Astrocyte (in vitro differentiated cells and primary cell): ENCODE measurements at places on chromosomes 7 and 10.

- peak; percentile 77 for DNase-seq
Observed at GRCh38 chr7:81075150-81075549, 156.3 kb upstream of the SEMA3C start.

GRCh38 chr10:83539528-83540308 is 599.6 kb upstream of the GHITM start:
- DNase-seq, result peak; percentile 91

GRCh38 chr10:78184851-78185692 is 151.4 kb downstream of the RPS24 start:
- DNase-seq, result no peak

- DNase-seq, result no peak
Observed at GRCh38 chr7:148915211-148915610, 31.1 kb upstream of the EZH2 start.

GRCh38 chr10:79405221-79405994 is 40.0 kb downstream of the ZCCHC24 start:
- DNase-seq, result no peak

GRCh38 chr10:28367929-28368484 is 65.1 kb upstream of the MPP7 start:
- DNase-seq, result no peak

GRCh38 chr10:113407218-113407617 is 145.6 kb upstream of the HABP2 start:
- DNase-seq, result no peak

DNA sequence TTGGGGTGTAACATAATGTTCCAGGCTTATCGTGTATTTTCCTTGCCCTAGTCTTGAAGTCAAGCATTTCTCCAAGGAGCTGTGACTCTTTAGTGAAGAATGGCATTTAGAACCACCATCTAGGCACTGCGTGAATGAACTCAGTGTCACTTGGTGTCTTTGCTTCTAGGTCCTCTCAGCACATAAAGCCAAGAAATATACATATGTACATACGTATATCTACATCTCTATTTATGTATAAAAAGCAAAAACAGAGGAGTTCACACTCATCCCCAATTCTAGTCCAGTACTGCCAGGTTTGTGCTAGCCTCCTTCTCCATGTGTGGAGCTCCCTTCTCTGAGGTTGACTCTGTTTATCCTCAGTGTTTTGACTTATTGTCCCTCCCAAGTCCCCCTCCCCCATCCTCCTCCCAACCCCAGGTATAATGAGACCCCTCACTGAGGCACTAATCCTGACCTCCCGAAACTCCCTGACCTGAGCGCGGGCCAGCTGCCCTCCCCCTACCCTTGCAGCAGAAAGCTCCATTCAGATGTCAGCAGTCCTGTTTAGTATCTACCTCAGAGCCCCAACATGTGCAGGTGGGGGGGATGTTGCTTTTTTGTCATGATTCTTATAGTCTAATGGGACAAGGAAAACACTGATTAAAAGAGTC is 61.5 kb downstream of the GDI2 start:
- no peak for DNase-seq

DNA sequence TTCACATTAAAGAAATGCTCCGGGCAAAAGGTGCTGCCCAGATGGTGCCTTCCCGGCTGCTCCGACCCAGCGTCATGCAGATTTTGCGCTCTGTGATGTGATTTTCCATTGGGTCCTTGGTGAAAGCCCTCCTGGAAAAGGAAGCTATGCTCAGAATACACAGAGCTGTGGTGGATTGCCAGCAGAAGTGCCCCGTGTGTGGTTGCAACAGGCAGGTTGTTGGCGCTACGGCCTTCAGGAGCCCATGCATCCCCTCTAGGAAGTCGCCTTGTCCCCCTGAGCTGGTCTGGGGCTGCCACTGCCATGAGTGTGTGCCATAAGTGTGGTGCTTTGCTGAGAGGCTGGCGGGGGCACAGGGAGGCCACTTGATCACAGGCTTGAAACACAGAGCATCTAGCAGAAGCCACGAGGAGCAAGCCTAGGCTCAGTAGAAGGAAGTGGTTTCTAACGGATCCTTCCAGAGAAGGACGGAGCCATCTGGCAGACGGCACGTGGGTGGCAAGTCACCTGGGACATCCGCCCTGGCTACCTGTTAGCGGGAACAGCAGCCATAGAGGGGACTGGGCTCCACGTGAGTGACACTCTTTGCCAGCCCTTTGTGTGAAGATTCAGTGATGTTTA is 210.9 kb downstream of the CUX1 start:
- DNase-seq, result no peak

- no peak for DNase-seq
Observed at GRCh38 chr10:120702032-120702431, 149.1 kb upstream of the WDR11 start.

- peak; percentile 60 for DNase-seq
Observed at GRCh38 chr10:110498982-110499795, 1.5 kb downstream of the DUSP5 start.

DNA sequence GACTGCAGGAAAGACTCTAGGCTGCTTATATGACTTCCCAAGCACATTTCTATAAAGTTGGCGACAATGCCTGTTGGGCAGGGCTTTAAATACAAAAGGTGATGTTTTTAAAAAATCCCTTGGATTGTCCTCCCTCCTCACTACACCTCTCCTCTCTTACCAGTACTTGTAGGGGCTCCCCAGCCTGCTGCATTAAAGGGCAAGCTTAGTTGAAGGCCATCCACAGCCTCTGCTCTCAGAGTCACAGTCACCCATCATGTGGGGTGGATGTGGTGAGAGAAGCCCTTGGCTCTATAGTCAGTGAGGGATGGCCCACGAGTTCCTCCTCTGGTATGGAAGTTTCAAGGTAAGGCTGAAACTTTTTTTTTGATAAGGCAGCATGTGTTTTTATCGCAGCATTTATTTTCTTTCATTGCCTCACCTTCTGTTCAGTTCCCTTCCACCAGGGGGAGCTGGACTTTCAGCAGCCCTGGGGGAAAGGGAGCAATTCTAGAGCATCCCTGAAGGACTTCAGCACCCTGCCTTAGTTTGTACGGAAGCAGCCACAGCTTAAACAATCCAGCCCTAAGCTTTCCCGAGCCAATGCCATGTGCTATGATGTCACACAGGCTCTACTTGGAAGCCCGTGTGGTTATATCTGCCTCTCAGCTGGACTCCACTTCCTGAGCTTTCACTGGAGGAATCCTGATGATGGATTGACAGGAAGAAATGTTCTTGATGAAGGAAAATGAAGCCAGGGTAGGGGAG is 131.9 kb downstream of the CALCR start:
- DNase-seq, result no peak

GRCh38 chr7:33952824-33953223 is 47.5 kb downstream of the BMPER start:
- peak; percentile 66 for DNase-seq

GRCh38 chr10:77478247-77478961 is 159.2 kb downstream of the KCNMA1 start:
- DNase-seq, result peak; percentile 92
